ENCODE measurements at places on chromosomes 7 and 10. TPM values are rescaled to one million over a fixed set of nuclear protein-coding genes. Genes with fewer than 3 reads are reported as not detected.

- no peak for DNase-seq
Measured at GRCh38 chr7:137647905-137648565, 198.7 kb downstream of the DGKI start.

GRCh38 chr10:121152935-121153334 lies 301.8 kb downstream of the WDR11 start:
- DNase-seq, result no peak

DNA sequence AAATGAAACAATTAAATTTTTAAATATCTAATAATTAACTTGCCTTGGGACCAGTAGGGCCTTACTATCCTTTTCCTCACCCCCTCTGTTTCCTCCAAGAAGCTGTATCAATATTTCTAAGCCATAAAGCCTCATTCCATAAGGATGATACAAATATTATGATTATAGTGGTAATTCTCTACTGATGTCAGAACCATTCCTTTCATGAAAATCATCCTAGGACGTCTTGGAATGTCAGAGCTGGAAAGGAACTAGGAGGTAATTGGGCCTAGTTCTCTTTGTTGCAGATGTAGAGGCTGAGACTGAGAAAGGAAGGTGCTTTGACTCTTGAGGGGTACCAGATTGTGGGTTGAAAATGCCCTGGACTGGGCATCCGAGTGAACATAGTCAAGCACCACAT lies 766.7 kb upstream of the GHITM start:
- DNase-seq, result no peak

GRCh38 chr10:63504145-63504881 lies 16.9 kb upstream of the REEP3 start:
- no peak for DNase-seq

GRCh38 chr7:68409851-68410250 lies 1188.4 kb upstream of the AUTS2 start:
- no peak for DNase-seq

DNA sequence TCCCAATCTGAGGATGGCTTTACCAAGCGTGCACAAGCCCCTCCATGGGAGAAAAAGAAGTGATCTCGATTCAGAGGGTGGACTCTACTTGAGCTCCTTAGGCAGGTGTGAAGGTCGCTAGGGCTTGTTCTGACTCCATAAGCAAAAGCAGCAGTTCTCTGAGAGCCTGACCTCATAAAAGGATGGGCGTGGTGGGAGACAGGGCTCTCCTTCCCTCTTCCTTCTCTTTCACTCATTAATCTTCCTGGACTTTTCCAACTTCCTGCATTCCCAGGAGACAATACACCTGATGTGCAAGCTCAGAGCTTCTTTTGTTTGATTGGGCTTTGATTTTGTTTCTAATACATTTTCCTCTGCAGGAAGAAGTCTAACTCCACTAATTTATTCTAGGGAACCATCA lies 22.3 kb upstream of the TMEM72 start:
- DNase-seq, result no peak

GRCh38 chr10:34295142-34295548 lies 520.0 kb downstream of the PARD3 start:
- no peak for DNase-seq

DNA sequence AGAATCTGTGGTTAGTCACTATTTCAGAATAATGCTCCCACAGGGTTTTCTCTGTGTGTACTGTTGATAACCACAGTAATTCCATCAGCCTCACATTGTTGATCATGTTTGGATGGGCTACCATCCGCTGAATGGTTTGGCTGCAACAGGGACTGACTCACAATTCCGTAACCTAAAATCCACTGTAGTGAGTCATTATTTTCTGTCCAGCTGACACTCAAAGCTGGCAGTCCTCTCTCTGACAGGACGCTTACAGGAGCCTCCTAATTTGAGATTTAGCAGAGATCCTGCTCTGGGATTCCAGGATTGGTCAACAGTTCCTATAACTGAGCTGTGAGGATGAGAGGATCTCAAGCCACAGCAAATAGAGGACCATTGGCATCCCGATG lies 32.7 kb downstream of the VWA2 start:
- no peak for DNase-seq

GRCh38 chr7:152462995-152463708 lies 27.3 kb upstream of the KMT2C start:
- peak; percentile 23 for DNase-seq

DNA sequence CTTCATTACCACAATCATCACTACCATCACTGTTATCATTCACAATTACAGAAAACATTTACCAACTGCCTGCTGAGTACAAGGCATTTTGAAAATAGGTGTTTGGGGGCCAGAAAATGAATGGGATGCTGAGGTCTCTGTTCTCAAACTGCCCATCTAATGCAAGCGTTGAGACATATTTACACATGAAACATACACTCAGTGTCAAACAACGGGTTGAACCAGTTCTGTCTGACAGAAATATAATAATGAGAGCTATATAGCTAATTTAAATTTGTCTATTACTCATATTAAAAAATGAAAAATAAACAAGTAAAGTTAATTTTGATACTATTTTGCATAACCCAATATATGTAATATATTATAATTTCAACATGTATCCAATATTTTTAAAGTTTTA lies 303.1 kb downstream of the KCNMA1 start:
- no peak for DNase-seq

DNA sequence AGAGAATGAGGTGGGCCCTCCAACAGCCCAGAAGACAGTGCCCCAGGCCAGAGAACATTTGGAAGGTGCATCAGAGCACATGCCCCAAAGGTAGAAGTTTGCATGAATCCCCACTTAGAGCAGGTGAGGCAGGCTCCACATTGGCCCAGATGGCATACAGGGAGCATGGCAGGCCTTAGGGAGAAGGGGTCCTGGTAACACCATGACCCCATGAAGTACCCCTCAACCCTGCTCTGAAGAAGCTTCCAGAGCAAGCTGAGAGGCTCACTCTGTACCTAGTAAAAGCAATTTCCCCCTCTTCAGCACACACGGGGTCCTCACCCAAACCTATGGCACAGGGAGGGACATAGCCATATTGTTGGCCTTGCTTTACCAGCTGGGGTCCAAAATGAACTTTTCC lies 162.6 kb downstream of the BUB3 start:
- DNase-seq, result no peak

DNA sequence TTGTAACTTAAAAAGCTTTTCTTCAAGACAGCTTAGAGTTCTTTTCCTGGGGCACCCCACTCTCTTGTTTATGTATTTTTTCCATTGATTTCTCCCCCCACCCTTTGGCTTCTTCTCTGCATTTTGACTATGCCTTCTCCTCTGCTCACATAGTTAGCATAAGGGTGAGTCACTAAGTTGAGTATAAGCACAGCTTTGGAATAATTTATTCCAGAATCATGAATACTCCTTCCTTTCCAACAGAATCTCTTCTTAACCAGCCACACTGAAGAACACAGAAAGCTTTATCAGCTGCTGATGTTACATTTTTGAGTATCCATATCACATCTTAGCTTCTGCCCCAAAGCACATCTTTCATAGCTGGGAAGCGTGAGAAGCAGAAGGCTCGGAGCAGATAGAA lies 449.5 kb upstream of the MKI67 start:
- no peak for DNase-seq

DNA sequence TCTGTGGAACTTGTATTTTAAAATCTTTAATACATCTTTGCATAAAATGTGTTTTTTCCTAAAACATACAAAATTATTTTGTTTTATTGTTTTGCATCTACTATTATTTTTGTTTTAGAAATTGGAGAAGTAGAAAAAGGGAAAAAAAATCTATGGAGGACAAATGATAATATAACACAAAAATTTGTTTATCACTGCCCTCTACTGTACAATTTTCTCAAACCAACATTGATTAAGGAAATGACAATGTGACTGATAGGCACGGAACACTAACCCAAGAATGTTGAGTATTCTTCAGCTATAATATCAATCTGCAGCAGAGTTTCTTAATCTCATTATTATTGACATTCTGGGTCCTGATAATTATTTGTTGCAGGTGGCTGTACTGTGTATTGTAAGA lies 9.5 kb upstream of the ING3 start:
- DNase-seq, result no peak

- DNase-seq, result no peak
Measured at GRCh38 chr10:69647819-69648218, 17.8 kb downstream of the FAM241B start.

DNA sequence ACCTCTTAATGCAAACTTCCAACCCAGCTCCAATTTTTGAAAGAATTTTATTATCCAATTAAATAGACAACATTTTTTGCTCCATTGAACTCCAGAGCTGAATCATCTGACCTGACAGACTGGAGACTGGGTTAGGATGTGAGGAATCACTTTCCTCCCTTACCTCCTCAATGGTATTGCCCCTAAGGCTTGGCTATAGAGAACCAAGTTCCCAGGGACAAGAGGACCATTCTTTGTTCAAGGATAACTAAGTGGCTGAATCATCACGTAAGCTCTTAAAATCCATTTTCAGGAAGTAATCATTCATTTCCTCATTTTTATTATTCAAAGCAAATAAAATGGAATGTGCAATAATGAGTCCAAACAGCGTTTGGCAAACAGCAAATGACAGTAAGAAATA lies 335.1 kb downstream of the GATA3 start:
- no peak for DNase-seq

DNA sequence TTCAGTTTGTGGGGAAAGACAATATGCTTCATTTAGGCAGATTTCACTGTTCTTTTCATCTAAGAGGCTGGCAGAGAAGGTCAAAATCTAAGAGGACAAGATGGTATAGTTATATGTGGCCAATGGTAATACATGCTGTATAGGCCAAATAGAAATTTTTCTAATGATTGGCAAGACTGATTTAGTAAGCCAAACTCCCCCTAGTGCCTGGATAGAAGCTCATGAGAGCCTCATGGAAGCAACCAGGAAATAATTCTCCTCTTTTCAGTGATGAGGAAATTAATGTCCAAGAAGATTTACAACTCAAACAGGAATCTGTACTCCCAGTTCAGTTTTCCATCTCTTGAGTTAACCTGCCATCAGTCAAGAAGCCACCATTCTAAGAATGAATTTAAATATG lies 253.6 kb upstream of the PHF14 start:
- no peak for DNase-seq

DNA sequence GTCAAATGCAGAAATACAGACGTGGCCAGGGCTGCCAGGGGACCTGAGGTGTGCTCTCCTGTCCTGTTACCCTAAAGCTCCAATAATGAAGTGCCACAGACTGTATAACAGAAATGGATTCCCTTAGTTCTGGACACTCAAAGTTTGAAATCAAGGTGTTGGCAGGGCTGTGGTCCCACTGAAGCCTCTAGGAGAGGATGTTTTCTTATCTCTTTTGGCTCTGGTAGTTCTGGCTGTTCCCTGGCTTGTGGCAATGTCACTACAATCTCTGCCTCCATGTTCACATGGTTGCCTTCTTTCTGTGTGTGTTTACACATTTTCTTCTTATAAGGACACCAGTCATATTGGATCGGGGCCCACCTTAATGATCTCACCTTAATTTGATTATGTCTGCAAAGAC lies 15.3 kb upstream of the EEPD1 start:
- no peak for DNase-seq

GRCh38 chr10:42776681-42777080 lies 5.9 kb upstream of the BMS1 start:
- DNase-seq, result no peak

GRCh38 chr7:18457832-18458231 lies 37.7 kb upstream of the HDAC9 start:
- no peak for DNase-seq

DNA sequence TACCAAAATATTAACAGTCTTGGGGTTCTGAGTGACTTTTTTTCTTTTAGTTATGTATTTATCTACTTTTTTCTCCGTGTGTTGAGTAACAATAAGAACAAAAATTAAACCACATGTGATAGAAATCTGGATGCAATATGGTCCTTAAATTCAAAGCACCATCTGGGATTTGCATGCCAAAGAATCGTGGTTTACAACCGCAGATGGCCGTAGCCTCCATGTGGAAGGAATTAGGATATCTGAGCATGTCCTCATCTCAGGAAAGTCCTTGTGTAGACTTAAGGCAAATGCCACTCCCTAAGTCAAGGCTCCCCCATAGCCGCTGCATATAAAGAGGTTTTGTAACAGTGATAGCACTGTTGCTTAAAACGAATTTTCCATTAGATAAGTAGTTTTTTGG lies 304.0 kb downstream of the ZEB1 start:
- no peak for DNase-seq

DNA sequence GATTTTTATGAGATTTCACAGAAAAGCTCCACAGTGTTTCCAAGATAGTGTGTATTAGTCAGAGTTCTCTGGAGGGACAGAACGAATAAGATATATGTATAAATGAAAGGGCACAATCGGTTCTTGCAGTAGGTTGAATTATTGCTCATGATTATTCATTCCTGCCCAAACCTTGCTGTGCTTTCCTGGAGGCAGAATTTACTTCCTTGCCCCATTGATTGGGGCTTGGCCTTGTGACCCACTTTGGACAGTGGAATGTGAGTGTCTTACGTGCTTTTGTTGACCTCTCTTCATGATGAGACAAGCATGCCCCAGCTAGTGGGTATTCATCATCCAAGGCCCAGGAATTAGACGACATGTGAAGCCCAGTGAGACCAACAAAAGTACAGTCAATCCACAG lies 53.0 kb upstream of the ABCB5 start:
- no peak for DNase-seq

DNA sequence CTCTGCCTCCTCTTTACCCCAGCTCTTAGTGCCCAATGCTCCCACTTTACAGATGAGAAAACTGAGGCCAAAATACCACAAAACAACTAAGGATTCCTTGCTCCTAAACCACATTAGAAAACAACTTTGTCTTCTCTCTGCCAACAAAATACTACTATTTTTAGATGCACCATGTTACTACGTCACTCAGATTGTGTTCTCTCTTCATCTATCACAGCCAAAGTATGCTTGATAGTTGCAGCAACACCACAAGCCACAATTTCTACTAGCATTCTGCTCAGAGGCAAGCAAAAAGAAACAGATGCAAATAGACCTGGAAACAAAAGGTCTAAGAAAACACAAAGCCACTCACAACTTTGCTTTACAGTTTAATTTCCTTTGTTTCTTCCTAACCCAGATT lies 3.3 kb upstream of the PDE1C start:
- DNase-seq, result no peak

- DNase-seq, result no peak
Measured at GRCh38 chr10:90062786-90063185, 361.4 kb downstream of the KIF20B start.

PRSS1 gene
- total RNA-seq, result not detected

FAM13C gene
- total RNA-seq, result 15.6 TPM

ESYT2 gene
- 151 TPM for total RNA-seq

NANOS1 gene
- total RNA-seq, result 1.6 TPM

ATRNL1 gene
- 4.1 TPM for total RNA-seq

PLEKHS1 gene
- not detected for total RNA-seq

ASB10 gene
- total RNA-seq, result not detected

OR2A1 gene
- total RNA-seq, result 0.95 TPM

PRKG1 gene
- 36.4 TPM for total RNA-seq

GPR158 gene
- 0.19 TPM for total RNA-seq

BCCIP gene
- 93.8 TPM for total RNA-seq

RADIL gene
- total RNA-seq, result 6.3 TPM

GJD4 gene
- not detected for total RNA-seq
